ENCODE measurements at places on chromosomes 16 and 17. TPM values are rescaled to one million over a fixed set of nuclear protein-coding genes. Genes with fewer than 3 reads are reported as not detected.

Gene TBL3
- total RNA-seq = 36.0 TPM

Gene MPV17L
- 7.5 TPM for total RNA-seq

Gene NPIPB2
- 9.8 TPM for total RNA-seq

- DNase-seq = no peak
Observed at GRCh38 chr16:17211797-17212196, 259.0 kb downstream of the XYLT1 start.

DNA sequence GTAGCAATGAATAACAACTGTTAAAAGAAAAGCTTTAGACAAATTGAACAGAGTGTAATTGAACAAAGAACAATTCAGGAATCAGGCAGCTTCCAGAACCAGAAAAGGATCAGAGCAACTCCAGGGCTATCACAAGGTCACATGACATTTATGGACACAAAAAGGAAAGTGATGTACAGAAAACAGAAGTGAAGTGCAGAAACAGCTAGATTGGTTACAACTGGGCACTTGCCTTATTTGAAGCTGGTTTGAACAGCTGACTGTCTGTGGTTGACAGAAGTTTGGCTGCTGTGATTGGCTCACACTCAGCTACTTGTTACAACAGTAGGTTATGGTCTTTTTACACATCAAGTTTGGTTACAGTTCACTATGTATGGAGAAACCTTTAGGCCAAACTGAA is 14.8 kb downstream of the EFCAB5 start:
- no peak for DNase-seq

- no peak for DNase-seq
Observed at GRCh38 chr17:50265690-50266315, 8.5 kb upstream of the TMEM92 start.

DNA sequence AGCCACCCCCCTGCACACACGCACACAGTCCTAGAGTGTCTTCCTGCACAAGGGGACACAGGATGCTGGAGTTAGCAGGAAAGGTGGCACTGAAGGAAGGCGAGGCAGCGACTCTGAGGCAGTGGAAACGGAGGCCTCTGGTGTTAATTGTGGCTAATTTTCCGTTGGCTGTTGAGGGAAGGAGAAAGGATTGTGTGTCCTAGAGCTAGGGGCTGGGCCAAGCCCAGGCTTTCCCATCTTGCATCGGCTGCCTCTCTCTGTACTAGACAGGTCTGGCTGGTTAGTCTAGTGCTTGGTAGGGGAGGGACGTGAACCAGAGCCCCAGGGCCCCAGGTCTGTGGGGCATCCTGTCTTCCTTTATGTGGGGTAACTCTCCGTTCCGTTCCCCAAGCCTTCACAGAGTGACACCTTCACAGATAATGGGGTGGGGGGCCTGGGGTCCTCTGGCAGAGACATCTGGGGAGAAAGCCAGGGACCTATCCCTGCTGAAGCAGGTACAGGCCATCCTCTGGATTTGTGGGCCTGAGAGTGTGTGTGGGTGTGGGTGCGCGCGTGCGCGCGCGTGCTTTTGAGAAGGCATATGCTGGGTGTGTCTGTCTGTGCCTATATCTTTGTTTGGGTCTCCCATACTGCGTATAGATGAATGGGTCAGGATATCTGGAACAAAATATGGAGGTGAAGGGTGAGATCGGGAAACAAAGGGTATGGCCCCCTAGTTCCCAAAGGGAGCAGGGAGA is at the start of gene CHD3:
CHD3 (plus strand) TSS at position 606 of the 737 bp plus-strand sequence. CDS start 212 bp downstream, outside the sequence.
- no peak for DNase-seq

GRCh38 chr16:11848842-11849241 is 2.5 kb downstream of the RSL1D1 start:
- DNase-seq = no peak

Gene LITAFD
- total RNA-seq = not detected

DNA sequence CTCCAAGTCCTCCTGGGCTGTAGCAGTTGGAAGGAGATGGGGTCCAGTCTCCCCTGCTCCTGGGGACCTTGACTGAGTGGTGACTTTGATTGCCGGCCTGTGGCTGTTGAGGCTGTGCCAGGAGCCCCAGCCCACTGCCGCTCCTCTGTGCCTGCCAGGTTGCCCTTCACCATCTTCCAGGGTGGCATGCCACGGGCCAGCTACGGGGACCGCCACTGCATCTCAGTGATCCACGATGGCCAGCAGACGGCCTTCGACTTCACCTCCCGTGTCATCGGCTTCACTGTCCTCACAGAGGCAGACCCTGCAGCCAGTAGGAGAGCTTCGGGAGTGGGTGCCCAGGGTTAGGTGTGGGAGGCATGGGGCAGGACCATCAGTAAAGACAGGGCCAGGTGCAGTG is 23.4 kb upstream of the MYO15B start:
- no peak for DNase-seq

Gene RPH3AL
- total RNA-seq = 51.1 TPM

Gene KRTAP2-1
- total RNA-seq = not detected

GRCh38 chr17:78343187-78343542 is 16.7 kb downstream of the SOCS3 start:
- no peak for DNase-seq

GRCh38 chr17:64250233-64250835 is 12.7 kb downstream of the TEX2 start:
- DNase-seq = no peak

DNA sequence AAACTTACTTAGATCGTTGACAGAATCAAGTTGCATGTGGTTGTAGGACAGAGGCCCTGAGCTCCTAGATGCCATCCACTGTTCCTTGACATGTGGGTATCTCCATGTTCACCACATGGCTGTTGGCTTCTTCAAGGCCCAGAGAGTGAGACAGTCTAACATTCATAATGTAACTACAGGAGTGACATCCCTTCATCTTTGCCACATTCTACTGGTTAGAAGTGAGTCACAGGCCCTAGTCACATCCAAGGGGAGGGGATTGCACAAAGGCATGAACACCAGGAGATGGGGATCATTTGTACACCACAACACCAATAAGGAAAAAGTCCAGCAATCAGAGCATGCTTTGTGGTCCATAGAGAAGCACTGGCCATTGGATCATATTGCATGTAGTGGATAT is 56.6 kb downstream of the WSCD1 start:
- no peak for DNase-seq

DNA sequence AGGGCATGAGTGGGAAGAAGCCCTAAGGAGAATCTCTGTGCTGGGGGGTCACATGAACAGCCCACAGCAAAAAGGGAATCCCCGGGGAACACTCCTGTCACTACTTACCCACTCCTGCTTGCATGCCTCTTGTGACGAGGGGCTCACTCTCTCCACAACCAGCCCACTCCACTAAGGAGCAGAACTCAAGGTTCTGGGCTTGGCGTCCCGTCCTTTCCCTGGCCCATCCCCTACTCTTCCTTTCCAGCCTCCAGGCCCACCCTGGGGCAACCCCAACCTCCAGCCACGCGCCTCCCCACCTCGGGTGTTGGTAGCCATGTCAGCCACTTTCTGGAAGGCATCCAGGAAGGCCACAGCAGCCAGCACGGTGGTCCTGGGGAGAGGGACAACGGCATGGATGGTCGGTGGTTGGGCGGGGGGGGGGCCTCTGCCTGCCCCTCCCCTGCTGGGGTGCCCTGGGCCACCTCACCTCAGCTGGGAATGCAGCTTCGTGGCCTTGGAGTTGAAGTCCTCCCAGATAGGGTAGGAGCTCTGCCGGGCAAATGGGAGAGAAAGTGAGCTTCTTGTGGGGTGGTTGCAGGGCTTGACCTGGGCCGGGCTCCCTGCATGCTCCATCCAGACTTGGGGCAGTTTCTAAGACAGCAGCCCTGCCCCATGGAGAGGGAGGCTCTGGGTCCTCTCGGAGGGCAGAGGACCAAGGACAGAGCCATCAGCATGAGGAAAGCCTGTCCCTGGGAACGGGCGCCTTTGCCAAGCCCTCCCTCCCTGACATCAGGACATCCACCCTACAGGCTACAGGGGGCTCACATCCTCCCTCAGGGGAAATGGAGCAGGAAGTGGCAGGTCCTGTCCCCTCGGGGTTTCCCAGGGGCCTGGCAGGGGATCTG is 5.1 kb downstream of the MTSS2 start:
- no peak for DNase-seq

GRCh38 chr16:81175325-81175891 is 63.1 kb upstream of the BCO1 start:
- DNase-seq = no peak

DNA sequence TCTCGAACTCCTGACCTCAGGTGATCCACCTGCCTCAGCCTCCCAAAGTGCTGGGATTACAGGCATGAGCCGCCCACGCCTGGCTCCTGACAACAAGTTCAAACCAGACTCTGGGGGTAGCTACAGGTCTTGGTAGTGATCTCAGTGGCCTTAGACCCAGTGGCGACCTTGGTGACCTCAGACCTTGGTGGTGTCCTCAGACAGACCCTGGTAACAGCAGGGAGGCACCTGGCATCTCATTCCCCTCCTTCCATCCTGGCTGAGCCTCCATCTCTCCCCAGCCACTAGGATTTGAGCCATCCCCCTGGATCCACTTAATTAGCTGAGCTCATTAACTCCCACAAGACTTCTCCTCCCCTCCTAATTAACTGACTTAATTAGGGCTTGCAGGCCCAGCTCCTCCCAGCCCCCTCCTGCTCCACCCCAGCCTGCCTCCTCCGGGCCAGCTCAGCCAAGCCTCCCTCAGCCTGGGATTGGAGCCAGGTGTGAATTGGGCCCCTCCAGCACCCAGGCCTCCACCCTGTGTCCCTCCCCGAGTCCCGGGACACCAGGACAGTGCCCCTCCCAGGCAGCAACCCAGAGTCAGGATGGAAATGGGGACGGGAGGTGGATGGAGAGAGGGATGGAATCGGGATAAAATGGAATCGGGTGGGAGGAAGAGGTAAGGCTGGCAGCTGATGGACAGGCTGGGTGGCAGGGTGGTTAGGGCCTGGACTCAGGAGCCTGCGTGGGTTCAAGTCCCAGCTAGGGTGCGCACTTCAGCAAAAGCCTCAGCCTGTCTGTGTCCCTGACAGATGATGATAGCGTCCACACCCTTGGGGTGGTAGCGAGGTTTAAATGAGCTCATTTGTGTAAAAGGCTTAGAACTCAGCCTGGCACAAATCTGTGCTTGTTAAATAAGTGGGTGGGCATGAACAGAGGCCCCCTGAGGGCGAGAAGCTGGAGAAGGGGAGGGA is 11.2 kb upstream of the SBK1 start:
- no peak for DNase-seq

- DNase-seq = no peak
Observed at GRCh38 chr16:87108941-87109340, 208.3 kb downstream of the C16orf95 start.

DNA sequence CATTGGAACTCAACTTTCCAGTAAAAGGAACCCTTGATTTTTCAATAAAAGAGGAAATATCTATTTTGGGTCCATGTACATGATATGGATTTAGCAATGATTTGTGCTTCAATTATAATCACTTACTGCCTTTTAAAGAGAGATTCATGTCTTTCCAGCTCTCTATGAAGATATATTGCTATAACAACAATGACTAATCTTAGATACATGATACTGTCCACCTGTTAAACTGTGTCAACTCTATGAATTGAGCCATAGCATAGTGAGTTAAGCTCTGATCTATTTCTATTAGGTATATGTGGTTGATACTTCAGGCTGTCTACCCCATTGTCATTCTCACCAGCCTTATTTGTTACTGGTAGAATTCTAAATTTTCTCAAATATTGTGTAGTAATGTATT is 15.0 kb upstream of the MPHOSPH6 start:
- no peak for DNase-seq

GRCh38 chr17:67575325-67575724 is 142.4 kb upstream of the NOL11 start:
- no peak for DNase-seq

DNA sequence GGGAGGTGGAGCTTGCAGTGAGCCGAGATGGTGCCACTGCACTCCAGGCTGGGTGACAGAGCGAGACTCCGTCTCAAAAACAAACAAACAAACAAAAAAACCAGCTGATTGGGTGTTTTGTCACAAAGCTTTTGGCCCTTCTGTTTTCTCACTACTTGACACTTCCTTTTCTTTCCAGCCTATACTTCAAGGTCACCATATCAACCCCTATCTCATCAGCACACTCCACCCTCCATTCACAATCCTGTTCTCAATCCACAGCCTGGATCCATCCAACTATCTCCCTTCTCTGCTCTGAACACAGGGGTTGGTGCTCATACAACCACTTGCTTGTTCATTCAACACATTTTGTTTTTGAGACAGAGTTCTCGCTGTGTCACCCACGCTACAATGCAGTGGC is 6.6 kb upstream of the MED11 start:
- no peak for DNase-seq

DNA sequence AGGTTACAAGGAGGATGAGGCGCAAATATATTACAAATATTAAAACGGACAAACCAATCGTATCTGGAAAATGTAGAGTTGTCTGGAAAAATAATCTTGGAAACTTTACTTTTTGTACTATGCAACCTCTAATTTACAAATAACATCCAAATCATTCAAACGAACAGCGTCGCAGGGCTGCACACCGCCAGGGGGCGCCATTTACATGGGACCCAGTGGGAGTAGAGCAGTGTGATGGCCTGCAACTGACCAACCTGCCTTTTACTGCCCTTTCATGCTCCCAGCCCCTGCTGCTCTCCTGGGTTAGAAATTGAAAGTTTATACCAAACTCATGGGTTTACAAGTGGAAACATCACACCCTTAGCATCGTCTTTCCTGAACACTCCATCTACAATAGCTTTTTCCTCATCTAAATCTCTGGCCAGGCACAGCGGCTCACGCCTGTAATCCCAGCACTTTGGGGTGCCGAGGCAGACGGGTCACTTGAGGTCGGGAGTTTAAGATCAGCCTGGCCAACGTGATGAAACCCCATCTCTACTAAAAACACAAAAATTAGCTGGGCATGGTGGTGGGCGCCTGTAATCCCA is 10.0 kb downstream of the PITPNC1 start:
- no peak for DNase-seq

DNA sequence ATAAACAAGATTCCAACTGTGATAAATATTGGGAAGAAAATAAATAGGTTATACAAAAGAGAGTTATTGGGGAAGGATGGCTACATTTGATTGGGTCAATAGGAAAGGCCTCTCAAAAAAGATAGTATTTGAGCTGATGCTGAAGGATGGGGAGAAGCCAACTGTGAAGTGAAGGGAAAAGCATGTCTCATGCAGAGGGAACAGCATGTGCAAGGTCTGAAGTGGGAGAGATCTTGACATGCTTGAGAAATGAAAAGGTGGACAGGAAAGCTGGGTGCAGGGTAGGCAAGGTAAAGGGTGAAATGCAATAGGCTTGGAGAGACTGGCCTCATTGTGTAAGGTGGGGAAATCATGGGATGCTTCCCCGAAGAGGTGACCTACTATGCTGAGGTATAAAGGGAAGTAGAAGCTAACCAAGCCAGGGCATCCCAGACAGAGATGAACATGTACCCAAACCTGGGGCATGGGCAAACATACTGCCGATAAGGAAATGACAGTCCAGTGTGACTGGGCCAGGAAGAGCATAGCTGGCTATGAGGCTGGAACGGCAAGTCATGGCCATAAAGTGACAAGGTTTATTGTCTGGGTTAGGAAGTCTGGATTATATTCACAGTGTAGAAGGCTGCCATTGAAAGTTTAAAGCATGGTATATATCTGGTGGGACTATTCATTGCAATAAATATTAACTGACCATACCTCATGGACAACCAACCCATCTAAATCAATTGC is 91.2 kb downstream of the TOX3 start:
- no peak for DNase-seq
